ENCODE measurements at places on chromosomes 12 and 14.
A peak's percentile ranks its signal among the peaks of the same experiment; 100 is the strongest.

GRCh38 chr12:131608740-131609690 is 101.9 kb upstream of the SFSWAP start:
- peak; percentile 51 for DNase-seq

DNA sequence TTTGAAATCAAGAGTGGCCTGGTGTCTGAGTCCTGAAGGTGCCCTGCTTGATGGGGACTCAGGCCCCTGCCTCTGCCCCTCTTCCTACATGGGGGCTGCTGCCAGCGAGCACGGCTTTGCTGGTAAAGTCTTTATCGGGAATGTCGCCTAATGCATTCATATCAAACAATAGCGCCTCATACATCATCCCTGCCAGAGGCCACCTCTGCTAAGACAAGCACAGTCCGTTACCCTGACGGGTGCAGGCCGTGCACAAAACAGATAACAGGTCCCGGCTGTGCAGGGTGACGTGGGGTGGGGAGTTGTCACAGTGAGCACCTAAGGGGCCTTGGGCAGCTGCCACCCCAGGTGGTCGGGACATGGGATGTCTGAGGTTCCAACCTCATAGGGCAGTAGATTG is 68.4 kb upstream of the FAM222A start:
- DNase-seq: no peak

DNA sequence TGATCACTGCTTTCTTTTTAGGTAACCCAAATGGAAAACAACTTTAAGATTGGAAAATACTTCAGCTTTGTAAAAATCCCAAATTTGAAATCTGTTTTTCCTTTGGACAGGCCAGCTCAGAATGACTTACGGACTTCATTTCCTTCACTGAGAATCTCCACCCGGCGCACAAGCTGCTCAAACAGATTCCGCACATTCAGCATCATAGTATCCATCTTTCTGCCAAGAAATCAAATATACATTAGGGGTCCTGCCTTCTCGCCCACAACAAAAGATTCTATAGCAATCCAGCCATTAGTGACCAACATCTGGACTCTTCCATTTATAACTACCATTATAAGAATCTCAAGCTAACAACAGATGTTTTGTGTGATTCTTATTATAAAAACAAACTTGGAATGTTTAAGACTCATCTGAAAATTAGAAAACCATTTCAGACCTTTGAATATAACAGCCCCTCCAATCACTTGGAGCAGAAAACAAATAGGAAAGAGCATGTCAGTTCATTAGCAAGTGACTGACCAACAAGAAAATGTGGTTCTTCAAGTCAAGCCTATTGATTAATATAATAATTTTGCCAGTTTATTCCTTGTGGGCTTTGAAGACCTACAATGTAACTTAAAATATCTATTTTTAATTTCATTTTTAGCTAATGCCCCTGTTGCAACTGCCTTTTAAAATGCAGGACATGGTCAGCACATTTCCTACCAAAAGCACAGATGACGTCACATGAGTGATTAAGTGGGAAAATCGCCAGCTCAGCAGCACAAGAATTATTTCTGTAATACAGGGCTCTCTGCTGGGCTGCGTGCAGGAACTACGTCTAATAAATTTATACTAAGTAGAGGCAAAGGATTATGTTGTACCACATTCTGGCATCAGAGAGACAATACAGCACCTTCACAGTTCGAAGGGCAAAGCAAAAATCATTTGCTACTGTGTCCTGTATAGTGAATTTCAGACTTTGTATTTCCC is 8.5 kb downstream of the RACGAP1 start:
- no peak for DNase-seq

DNA sequence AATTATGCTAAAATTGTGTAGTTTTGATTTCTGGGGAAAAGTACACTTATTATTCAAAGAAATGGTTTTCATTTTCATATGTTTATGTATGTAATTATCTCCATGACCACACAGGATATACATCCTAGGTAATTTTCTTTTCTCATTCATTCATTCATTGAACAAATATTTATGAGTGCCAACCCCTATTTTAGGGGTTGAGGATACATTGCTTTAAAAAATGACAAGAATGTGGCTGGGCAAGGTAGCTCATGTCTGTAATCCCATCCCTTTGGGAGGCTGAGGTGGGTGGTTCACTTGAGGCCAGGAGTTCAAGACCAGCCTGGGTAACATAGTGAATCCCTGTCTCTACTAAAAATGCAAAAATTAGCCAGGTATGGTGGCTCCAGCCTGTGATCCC is 40.9 kb downstream of the SGPP1 start:
- no peak for DNase-seq

Measured in CD8-positive, alpha-beta memory T cell (primary cell).